ENCODE measurements at places on chromosomes 1 and 21. TPM values are rescaled to one million over a fixed set of nuclear protein-coding genes. Genes with fewer than 3 reads are reported as not detected.
A peak's percentile ranks its signal among the peaks of the same experiment; 100 is the strongest.

DNA sequence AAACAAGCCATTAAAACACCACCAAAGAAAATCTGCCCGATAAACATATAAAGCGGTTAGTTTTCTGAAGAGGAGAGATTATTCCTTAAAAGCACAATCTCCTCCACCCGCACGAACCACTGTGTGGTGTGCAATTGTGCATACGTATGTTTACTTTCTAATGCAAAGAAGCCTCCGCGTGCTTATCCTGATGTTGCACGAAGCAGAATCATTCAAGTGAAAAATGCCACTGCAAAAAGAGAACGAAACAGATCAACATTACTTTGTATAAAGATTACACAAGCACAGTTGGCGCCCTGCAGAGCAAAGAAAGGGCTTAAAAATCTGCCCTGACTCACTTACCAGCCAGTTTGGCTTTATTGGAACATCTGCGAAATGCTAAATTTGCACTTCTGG, 166.8 kb downstream of the ZNF281 start:
- no peaks in the 10 kb centered on the region for H3K36me3 ChIP-seq
- H3K27me3 ChIP-seq: no peaks in the 10 kb centered on the region
- peak overlapping the region; percentile 25 for H3K4me3 ChIP-seq
- peak overlapping the region; percentile 3 for H3K27ac ChIP-seq

The RAVER2 gene
- total RNA-seq: 12.0 TPM

- peak overlapping the region; percentile 76 for H3K27ac ChIP-seq
- peak; percentile 84 for DNase-seq
- H3K36me3 ChIP-seq: no peaks in the 10 kb centered on the region
- H3K4me3 ChIP-seq: peak overlapping the region; percentile 1
Observed at GRCh38 chr1:160665330-160666078, 18.7 kb upstream of the SLAMF1 start.

- no peaks in the 10 kb centered on the region for H3K4me1 ChIP-seq
- H3K4me3 ChIP-seq: no peak overlapping the region
- no peaks in the 10 kb centered on the region for H3K27me3 ChIP-seq
- DNase-seq: no peak
- no peak overlapping the region for H3K27ac ChIP-seq
Observed at GRCh38 chr1:97245026-97245425, 523.4 kb downstream of the PTBP2 start.

The WNT4 gene
- total RNA-seq: 3.8 TPM
